ENCODE measurements at places on chromosomes 7 and 10.

- DNase-seq = no peak
- H3K4me3 ChIP-seq = no peak overlapping the region
- no peaks in the 10 kb centered on the region for H3K27me3 ChIP-seq
- H3K4me1 ChIP-seq = peaks cover 6% of the 10 kb centered on the region
Measured at GRCh38 chr7:44887293-44887692, 2.0 kb upstream of the PURB start.

DNA sequence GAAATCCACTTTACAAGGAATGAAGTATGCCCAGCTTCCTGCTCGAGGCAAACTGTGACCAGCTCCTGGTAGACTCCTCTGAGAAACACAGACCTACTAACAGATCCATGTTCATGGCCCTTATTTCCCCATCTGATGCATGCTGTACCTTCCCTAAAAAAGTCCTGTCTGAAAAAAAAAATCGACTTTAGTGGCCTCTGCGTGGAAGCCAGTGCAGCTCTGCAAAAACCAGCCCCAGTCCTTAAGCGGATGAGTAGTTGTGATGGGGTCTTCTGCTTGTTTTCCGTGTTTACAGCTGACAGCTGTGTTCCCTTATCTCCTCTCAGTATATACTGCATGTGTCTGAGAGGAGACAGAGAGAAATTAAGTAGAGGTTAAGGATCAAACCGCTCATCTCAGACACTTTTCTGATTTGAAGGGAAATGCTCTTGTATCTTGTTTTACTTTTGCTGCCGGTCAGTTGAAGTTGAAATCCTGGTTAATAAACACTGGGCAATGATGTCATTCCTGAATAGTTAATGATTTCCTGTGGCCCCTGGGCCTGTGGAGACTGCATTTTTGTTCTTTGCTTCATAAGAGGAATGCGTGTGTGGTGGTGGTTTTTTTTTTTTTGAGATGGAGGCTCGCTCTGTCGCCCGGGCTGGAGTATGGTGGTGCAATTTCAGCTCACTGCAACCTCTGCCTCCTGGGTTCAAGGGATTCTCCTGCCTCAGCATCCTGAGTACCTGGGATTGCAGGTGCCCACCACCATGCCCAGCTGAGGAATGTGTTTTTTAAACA is 67.6 kb downstream of the DOCK1 start:
- peaks cover 57% of the 10 kb centered on the region for H3K36me3 ChIP-seq
- H3K4me1 ChIP-seq = peaks cover 27% of the 10 kb centered on the region
- no peak overlapping the region for H3K4me3 ChIP-seq

DNA sequence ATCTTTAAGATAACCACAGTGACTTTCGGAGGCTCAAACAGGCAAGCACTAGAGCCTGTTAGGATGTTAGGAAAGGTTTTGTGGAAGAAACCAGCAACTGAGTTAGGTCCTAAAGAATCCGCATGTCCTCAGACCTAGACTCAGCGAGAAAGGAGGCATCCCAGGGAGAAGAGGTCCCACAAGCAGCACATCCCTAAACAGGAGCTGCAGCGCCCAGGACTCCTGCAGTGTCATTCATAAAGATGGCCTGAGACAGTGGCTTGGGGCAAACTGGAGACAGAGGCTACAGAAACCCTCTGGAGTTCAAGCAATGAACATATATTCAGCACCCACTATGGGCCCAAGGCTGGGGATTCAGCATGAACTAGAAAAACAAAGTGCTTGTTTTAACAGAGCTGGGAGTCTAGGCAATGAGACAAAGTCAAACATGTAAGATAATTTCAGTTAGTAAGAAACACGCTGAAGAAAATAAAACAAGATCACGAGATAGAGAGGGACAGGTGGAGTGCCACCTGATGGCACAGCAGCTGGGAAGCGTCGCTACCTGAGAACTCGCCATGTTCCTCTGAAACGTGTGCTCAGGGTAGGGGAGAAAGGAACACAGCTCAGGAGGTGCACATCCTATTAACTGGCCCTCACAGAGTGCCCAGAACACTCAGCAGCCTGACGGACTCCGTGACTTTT is 48.1 kb downstream of the PARD3 start:
- no peak for DNase-seq
- H3K4me3 ChIP-seq = peak overlapping the region; percentile 26
- H3K36me3 ChIP-seq = peaks cover 8% of the 10 kb centered on the region
- no peaks in the 10 kb centered on the region for H3K27me3 ChIP-seq
- no peak overlapping the region for H3K27ac ChIP-seq

DNA sequence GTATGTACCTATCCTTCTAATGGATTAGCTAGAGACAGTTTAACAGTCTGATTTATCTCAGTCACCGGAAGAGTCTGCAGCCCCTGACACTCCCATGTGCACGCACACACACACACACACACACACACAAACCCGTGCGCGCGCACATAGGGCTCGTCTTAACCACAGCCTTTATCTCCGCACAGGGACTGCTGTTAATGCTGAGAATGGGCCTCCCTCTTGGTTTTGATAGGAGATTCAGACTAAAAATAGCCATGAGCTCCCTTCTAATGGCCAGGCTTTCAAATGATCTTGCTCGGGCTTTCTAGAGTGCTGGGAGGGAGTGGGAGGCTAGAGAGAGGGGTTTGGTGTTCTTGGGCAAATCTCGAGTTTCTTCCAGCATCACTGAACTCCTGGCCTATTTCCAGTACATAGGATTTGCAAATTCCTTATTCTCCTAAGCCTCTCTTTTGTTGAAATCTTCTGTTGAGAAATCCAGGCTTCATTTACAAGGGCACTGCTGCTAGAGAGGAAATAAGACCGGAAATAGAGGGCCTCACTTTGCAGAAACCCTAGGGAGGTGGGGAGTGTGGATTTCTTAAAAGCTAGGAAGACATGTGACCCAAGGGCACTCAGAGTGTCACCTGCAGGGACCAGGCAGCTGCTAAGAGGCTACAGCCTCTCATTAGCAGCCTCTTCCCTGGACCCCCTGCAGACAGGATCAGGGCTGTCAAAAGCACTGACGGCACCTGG is 2.4 kb downstream of the TMEM72 start:
- no peak overlapping the region for H3K4me3 ChIP-seq
- no peaks in the 10 kb centered on the region for H3K36me3 ChIP-seq
- peak; percentile 39 for DNase-seq
- H3K27me3 ChIP-seq = peaks cover 68% of the 10 kb centered on the region
- H3K4me1 ChIP-seq = peaks cover 20% of the 10 kb centered on the region

GRCh38 chr7:2474224-2474623 is 2.0 kb downstream of the GRIFIN start:
- H3K4me1 ChIP-seq = peaks cover 42% of the 10 kb centered on the region
- H3K27me3 ChIP-seq = peaks cover 31% of the 10 kb centered on the region
- no peak overlapping the region for H3K4me3 ChIP-seq
- DNase-seq = no peak
- no peak overlapping the region for H3K27ac ChIP-seq

GRCh38 chr7:43784030-43784584 is 25.6 kb downstream of the BLVRA start:
- peaks cover 24% of the 10 kb centered on the region for H3K36me3 ChIP-seq
- peaks cover 6% of the 10 kb centered on the region for H3K4me1 ChIP-seq
- peak overlapping the region; percentile 50 for H3K27ac ChIP-seq
- H3K27me3 ChIP-seq = no peaks in the 10 kb centered on the region
- no peak overlapping the region for H3K4me3 ChIP-seq

DNA sequence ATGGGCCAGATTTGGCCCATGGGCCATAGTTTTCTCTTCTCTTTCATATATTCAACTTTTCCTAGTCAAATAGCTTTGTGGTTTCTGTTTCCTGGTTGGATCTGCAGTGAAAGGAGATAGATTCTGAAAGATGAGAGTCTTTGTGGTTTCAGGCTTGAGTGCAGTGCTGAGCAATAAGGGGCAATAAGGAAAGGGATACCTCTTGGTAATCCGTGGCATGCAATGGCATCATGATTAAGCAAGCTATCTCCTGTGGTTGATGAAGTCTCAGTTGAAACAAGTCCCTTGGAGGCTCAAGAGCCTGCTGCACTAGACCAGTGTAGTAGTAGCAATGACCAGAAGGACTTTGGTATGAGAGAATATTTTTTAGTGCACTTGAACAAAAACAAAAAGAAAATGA is 187.7 kb upstream of the CNTNAP2 start:
- no peaks in the 10 kb centered on the region for H3K36me3 ChIP-seq
- no peak overlapping the region for H3K4me3 ChIP-seq
- H3K27ac ChIP-seq = no peak overlapping the region
- peak; percentile 57 for DNase-seq
- no peaks in the 10 kb centered on the region for H3K27me3 ChIP-seq
- H3K4me1 ChIP-seq = no peaks in the 10 kb centered on the region

All from mesenchymal stem cell (in vitro differentiated cells and primary cell).